ENCODE measurements at places on chromosomes 6 and 20.

- no peak for DNase-seq
Measured at GRCh38 chr6:15620611-15621010, 42.2 kb downstream of the DTNBP1 start.

- DNase-seq = no peak
Measured at GRCh38 chr6:20629509-20629908, 95.3 kb downstream of the CDKAL1 start.

- DNase-seq = peak; percentile 61
Measured at GRCh38 chr20:62702895-62703852, 5.5 kb upstream of the NTSR1 start.

GRCh38 chr6:31576897-31577578, 1.7 kb downstream of the TNF start:
- DNase-seq = no peak

DNA sequence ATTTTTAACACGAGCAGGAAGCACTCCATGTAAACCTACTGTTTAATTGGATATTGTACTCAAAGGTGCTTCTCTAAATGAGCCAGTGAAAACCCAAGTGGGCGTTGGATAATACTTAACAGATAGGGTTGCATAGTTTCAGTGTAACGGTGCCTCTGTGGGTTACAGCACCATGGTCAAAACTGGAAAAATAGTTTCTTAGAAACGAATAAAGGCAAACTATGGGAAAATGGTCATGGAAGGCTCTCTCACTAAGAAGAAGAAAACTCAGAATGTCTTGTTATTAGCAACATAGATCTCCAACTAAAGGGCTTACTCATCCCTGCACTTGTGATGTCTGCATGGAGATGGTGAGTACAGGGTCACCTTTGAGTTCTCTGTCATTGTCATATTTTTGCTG, 59.1 kb upstream of the NEDD9 start:
- no peak for DNase-seq

GRCh38 chr6:121932076-121932991, 467.1 kb upstream of the HSF2 start:
- peak; percentile 49 for DNase-seq

DNA sequence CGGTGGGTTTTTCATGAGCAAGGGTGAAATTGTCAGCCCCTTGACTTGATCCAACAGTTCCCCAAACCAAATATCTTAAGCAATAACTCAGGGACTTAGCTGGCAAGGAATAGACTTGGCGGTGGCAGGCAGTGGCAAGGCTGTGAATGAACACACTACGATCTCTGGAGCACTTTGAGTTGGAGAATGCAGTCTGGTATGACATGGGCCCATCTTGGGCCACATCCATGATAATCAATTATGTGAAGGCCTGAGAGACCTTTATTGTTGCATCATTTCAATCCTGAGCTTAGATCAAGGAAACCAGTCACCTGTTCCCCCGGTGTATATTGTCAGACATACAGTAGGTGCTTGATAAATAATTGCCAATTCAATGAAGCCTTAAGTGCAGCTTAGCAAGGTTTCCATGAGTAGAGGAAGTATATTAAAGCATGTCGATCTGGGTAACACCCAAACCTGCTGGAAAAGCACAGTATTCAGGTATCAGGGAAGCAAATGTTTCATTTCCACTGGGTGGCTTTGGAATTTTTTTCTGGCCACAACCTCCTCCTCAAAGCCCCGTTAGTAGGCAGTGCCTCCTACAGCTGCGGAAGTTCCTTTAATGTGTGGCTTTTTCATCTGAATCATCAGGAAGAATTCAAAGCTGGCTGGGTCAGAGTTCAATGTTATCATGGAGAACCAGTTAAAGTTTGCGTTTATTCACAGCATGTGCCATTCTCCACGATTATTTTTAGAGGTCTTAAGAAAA, 10.2 kb downstream of the CASS4 start:
- DNase-seq = no peak

DNA sequence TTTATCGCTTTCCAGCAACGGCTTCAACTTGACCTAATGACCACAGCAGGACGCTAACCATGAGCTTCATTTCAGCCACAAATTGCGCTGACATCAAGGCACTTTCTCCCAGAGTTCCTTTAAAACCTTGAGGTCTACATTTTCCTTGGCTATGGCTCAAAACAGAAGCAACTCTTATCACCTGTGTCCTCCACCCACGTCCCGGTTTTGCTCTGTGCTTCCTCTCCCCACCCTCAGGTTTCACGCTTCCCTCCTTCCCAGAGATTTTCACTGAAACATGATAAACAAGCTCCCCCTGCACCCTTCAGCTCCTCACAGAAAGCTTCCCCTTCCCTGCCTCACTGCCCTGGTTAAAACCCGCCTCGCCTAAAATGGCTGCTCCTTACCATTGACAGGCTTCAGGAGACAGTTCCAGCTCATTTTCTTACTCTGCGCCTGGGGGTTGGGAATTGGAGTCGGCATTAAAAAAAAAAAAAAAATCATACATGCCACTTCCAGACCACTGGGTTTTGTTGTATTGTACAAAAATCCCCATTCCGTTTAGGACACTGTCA, 229.5 kb downstream of the UBE3D start:
- DNase-seq = no peak

GRCh38 chr6:11535801-11536230, 1.7 kb upstream of the TMEM170B start:
- peak; percentile 16 for DNase-seq

All from T1000 (cell line).